Caki2 (cell line): ENCODE measurements at places on chromosomes 13 and 19. TPM values are rescaled to one million over a fixed set of nuclear protein-coding genes. Genes with fewer than 3 reads are reported as not detected.

GRCh38 chr13:48579165-48579918, 46.5 kb upstream of the RCBTB2 start:
- DNase-seq, result no peak

Gene CALM3
- 126 and 145 TPM in 2 replicates for total RNA-seq

- no peak for DNase-seq
These were observed 63.5 kb upstream of the CSNK1A1L start for GRCh38 chr13:37168926-37169325.

DNA sequence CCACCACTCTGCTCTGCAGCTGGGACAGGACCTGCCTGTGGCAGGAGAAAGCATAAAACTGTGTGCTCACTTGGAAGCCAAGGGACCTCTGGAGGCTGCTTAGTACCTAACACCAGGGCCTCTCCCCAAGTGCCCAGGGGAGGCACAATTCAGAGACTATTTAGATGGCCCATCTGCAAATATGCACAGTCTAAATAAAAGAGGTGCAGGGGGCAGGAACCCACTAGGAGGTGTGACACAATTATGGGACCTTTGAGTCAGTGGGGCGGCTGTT, 32.6 kb upstream of the EPHX3 start:
- DNase-seq, result no peak

Gene PEAK3
- total RNA-seq, result not detected in 2 replicates

Gene GPR12
- not detected in 2 replicates for total RNA-seq

Gene SLC15A1
- total RNA-seq, result not detected in 2 replicates

Gene RFPL4A
- total RNA-seq, result not detected in 2 replicates

- DNase-seq, result no peak
These were observed 53.3 kb upstream of the RAP2A start for GRCh38 chr13:97380696-97381095.

- peak; percentile 100 for DNase-seq
These were observed at the start of gene RAB4B for GRCh38 chr19:40777937-40778705. TSS of gene RAB4B (plus strand) at chr19:40778247. CDS start at chr19:40778376, 129 bp downstream.

- DNase-seq, result no peak
These were observed 450 bp downstream of the NDUFA11 start for GRCh38 chr19:5903056-5903623.

- peak; percentile 86 for DNase-seq
These were observed 24.9 kb downstream of the EPS15L1 start for GRCh38 chr19:16446724-16447368.

Gene HTR2A
- total RNA-seq, result not detected in 2 replicates

Gene SBK2
- total RNA-seq, result not detected in 2 replicates

DNA sequence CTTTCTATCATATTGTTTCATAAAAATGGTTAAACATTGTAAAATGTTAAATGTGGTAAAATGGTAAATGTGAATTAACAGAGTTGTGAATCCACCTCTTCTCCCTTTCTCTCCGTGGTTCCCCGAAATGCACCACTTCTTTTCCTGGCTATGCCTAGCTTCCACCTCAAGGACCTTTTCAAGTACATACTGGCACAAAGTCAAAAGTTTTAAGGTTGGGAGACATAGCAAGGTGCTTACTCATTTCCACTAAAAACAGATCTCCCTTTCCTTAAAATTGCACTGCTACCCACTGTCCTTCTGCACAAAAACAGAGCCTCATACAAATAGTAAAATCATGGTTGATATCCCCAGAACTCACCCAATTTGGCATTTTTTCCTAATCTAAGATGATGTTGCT, 558.2 kb downstream of the SLITRK6 start:
- DNase-seq, result no peak

DNA sequence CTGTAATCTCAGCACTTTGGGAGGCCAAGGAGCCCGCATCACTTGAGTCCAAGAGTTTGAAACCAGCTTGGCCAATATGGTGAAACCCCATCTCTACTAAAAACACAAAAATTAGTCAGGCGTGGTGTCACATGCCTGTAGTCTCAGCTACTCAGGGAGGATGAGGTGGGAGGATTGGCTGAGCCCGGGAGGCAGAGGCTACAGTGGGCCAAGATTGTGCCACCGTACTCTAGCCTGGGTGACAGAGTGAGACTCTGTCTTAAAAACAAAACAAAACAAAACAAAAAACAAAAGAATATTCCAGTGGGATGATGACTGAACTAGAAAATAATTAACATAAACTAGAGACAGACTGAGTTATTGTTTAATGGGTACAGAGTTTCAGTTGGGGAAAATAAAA, 81.7 kb upstream of the ABCC4 start:
- DNase-seq, result peak; percentile 69

GRCh38 chr13:32751340-32751739, 165.1 kb downstream of the PDS5B start:
- no peak for DNase-seq

Gene CCNA1
- total RNA-seq, result 7.8 and 8.1 TPM in 2 replicates

- peak; percentile 29 for DNase-seq
These were observed 1.7 kb upstream of the IFT88 start for GRCh38 chr13:20565115-20565736.

DNA sequence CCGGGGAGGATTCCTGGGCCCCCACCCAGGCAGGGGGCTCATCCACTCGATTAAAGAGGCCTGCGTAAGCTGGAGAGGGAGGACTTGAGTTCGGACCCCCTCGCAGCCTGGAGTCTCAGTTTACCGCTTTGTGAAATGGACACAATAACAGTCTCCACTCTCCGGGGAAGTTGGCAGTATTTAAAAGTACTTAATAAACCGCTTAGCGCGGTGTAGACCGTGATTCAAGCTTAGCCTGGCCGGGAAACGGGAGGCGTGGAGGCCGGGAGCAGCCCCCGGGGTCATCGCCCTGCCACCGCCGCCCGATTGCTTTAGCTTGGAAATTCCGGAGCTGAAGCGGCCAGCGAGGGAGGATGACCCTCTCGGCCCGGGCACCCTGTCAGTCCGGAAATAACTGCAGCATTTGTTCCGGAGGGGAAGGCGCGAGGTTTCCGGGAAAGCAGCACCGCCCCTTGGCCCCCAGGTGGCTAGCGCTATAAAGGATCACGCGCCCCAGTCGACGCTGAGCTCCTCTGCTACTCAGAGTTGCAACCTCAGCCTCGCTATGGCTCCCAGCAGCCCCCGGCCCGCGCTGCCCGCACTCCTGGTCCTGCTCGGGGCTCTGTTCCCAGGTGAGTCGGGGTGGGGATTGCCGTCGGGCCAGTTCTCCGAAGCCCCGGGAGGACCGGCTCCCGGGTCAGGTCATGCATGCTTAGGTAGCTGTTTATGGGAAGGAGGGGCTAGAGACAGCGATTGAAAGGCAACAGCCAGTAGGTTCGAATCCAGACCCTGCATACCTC, at the start of gene ICAM1:
ICAM1 (plus strand) TSS at position 505 of the 779 bp plus-strand sequence; CDS start at position 545, 40 bp downstream.
- no peak for DNase-seq

- no peak for DNase-seq
These were observed 10.0 kb downstream of the POLR2E start for GRCh38 chr19:1085053-1085658.

Gene CCNE1
- total RNA-seq, result 24.0 and 33.0 TPM in 2 replicates

Gene KLF1
- 3.5 TPM in 1 of 2 replicates, not detected in the other for total RNA-seq

DNA sequence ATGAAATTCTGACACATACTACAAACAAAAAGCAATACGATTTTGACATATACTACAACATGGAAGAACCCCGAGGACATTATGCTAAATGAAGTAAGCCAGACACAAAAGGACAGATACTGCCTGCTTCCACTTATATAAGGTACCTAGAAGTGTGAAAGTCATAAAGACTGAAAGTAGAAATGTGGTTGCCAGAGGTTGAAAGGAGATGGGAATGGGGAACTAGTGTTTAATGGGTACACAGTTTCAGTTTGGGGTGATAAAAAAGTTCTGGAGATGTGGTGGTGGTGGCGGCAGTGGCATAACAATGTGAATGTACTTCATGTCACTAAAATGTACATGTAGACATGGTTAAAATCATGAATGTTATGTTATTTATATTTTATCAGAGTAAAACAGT, 12.1 kb upstream of the NDFIP2 start:
- no peak for DNase-seq

GRCh38 chr19:35451338-35452096, 3.5 kb downstream of the FFAR2 start:
- no peak for DNase-seq

Gene ZNF829
- 0.17 and 0.35 TPM in 2 replicates for total RNA-seq

Gene ZNF599
- total RNA-seq, result 11.7 and 26.0 TPM in 2 replicates

- peak; percentile 45 for DNase-seq
These were observed 4.4 kb upstream of the C19orf18 start for GRCh38 chr19:57978586-57979289.

DNA sequence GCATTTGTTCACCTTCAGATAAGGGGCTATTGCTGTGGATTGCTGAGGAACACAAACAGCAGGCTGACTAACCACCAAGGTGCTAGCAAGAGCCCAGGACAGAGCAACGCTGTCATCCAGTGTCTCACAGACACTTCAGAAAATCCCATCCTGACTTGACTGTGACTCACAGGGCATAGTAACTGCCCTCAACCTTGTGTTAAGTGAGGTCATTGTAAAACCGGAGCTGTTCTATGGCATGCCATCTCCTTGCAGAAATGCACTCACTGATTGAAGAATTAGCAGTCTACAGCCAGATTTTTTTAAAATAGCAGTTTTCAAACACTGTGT, 51.1 kb downstream of the TNFRSF19 start:
- peak; percentile 87 for DNase-seq

GRCh38 chr19:3065675-3066357, 3.5 kb upstream of the TLE5 start:
- no peak for DNase-seq

Gene PPP1R37
- total RNA-seq, result 95.2 and 106 TPM in 2 replicates

Gene F2RL3
- total RNA-seq, result 2.3 and 5.0 TPM in 2 replicates
